ENCODE measurements at places on chromosomes 6 and 20.

- no peak for DNase-seq
Observed at GRCh38 chr20:5612581-5613301, 137.5 kb upstream of the SHLD1 start.

GRCh38 chr6:11496152-11497060 is 41.1 kb upstream of the TMEM170B start:
- DNase-seq: peak; percentile 71

DNA sequence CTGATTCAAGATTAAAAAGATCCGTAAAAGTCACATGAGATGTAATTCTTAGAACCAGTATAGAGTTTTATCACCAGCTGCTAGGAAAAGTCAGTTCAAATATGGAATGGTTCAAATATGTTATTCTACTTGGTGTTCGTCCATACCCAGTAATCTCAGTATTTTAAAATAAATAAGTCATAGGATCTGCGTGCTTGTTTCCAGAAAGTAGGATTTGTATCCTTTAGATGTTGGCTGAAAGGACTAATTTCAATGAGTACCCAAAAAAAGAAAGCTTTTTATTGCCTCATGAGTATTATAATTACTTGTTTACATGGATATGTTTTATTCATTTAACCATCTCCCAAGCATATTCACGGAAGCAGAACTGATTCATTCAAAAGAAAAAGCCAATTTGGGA is 12.2 kb downstream of the TPD52L1 start:
- DNase-seq: no peak

- DNase-seq: no peak
Observed at GRCh38 chr20:17501701-17502100, 29.5 kb downstream of the BFSP1 start.

GRCh38 chr6:14838133-14838583 is 407.7 kb upstream of the JARID2 start:
- no peak for DNase-seq
